Cortex of kidney (tissue), 1 donor: ENCODE measurements at places on chromosomes 6 and 20.

- DNase-seq: no peak
Measured at GRCh38 chr6:138691595-138692057, 81.9 kb upstream of the CCDC28A start.

DNA sequence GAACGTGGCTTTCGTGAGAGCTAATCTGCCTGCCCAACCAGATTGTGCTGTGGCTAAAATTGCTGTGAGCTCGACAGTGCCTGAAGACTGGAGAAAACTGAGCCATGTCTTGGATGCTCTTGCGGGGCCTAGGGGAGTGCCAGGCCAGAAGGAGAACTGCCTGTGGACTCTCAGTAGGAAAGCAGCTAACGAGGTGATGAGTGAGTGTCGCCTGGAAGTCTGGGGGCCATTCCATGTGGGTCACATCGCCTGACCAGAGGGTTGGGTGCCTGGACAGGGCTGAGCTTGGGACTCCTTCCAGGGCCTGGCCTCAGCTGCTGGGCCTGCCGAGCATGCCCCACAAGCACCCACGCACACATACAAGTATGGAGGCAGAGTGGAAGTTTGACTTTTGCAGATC lies 166.5 kb downstream of the VEGFA start:
- no peak for DNase-seq

DNA sequence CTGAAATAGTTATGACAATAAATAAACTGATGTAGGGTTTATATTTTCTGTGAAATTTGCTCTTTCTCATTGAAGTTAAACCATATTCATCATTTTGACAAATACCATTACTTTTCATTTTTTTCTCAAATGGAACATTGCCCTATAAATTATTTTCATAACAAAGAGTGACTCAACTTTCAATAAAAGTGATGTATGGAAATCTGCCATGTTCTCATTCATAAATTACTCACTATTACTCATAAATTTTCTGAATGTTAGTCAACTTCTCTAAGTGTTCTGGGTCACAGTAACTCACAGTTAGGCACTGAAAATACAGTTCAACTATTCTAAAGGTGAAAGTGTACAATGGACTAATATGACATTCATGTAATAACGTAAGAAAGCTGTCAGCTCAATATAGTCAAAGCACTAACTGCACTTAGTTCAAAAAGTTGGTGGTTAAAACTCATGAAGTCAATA lies 19.0 kb upstream of the STX11 start:
- no peak for DNase-seq

DNA sequence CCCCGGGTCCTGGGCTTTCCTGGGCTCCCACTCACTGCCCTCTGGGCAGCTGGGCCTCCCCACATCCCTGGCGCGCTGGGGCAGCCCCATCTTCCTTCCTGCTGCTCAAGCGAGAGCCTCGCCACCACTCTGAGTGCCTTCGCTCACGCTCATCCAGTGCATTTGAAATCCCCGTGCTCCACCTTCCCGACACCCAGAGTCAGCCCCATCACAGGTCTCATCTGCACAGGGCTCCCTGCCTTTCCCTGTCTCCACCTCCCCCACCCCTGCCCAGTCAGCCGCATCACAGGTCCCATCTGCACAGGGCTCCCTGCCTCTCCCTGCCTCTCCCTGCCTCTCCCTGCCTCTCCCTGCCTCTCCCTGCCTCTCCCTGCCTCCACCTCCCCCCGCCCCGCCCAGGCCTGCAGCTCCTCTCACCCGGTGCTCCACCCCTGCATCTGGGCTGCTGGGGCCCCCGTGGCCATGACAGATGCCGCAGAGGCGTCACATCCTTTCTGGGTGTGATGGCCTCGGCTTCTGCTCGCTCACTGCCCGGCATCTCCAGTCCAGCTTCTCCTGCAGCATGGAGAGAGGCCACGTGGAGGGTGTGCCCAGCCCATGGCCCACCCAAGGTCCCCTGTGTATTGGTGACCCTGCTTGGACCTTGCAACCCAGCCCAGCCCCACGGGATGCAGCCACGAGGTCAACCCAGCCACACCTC lies 9.0 kb upstream of the BHLHE23 start:
- DNase-seq: no peak

- no peak for DNase-seq
Measured at GRCh38 chr6:11767458-11767857, 11.1 kb downstream of the ADTRP start.

- no peak for DNase-seq
Measured at GRCh38 chr6:158561938-158562337, 2.0 kb downstream of the TMEM181 start.

DNA sequence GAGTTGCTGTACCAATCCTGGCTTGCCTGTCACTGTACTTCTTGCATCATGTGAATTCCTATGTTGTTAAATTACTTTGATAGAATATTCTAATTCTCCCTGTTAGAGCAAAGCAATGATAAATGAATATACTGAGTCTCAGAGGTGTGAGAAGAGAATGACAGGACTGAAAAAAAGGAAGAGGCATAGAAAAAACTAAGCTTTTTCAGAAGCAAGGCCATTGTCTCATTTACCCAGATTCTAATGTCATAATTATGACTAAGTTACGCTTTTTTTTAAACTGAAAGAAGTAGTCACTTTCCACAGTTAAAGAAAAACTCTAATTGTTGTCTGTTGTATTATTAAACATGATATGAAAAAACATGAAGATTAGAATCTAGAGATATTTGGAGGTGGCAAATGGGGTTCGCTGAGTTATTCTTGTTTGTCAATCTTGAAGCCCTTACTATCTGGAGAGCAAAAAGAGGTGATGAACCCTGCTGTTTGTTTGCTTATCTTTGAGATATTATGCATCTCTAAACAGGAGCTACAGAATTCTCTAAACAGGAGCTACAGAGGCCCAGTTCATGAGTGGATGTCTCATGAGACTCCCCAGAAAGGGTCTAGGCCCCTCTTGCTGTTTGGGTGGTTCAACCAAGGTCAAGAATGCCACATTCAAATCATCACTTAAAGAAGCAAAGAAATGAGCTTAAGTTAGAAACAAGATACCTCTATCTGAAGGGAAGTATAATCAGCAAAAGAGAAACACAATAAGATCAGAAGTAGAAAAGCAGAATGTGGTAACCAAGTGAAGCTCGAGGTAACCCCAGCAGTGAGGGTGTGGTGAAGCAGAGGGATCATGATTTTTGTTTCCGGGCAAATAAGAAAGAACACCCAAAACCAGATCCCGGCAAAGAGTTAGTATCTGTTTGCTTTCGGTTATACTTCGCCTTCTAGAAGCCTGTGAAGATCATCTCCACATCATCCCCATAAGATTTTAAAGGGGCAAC lies 33.3 kb upstream of the THEMIS start:
- DNase-seq: no peak

GRCh38 chr6:108117427-108118358 lies 43.2 kb upstream of the OSTM1 start:
- DNase-seq: no peak

DNA sequence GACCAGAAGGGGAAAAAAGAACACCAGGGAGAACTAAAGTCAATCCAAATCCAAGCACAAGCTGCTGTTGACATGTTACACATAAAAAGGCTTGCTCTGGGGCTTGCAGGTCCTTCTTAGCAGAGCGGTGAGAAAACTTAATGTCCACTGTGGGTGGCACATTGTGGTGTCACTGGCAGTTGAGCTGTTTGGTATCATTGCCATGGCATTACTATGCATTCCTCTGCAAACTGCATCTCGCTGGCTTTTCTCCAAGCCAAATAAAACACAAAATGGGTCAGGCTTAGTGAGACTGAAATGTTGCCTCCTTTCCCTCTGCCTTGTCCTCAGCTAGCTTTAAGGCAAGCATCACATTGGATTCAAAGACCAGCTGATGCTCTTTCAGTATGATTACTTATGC lies 40.9 kb downstream of the LY86 start:
- DNase-seq: no peak

- DNase-seq: no peak
Measured at GRCh38 chr6:96631248-96631647, 68.3 kb downstream of the FHL5 start.

- DNase-seq: no peak
Measured at GRCh38 chr6:37648465-37649330, 49.0 kb downstream of the MDGA1 start.

DNA sequence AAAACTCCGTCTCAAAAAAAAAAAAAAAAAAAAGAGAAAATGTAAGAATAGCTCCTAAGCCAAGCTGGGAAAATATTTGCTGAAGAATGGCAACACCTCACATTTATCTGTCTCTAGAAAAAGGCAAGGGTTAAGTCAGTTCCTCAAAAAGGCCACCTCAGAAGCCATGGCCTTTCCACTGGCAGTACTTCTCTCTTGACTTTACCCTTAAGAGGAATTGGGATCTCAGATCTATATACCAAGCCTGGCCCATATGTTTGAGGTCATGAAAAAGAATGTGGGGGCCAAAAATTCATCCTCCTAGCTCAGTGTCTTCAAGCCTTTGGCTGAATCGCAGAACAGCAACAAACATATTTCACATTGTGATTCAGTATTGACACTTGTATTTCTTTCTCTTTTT lies 10.9 kb upstream of the NCOA3 start:
- DNase-seq: no peak

DNA sequence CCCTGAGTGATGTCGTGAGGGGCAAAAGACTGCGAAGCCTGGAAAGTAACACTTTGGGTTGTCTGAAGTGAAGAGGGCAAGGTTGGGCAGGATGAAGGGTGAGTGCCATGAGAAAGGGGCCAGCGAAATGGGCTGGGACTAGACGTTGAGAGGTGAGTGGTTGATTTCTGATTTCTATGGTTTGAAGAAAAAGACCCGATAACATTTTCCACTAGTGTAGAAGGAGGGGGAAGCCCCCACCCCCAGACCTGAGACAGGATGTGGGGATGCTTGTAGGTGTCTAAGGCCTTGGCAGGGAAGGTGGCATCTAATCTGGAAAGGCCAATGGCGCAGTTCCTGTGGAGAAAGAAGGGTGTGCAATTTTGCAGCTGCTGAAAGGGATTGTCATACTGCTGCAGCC lies 25.3 kb upstream of the KIF3B start:
- DNase-seq: no peak

DNA sequence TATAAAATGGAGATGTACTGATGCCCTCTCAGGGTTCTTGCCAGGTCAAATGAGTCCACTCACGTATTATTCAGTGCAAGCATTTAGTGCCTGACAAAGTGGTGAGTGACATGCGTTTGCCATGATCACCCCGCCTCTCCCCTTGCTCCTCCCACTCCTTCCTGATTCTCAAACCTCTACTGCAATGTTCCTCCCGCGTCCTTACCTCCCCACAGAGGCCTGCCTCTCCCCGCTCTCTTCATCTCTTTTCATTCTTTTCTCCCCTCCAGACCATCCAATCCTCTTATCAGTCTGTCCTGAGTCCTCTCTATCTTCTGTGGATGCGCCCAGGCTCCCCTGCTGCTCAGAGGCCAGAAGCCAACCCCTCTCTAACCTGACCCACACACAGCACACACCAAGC lies 40.7 kb downstream of the KCNK5 start:
- DNase-seq: no peak

- no peak for DNase-seq
Measured at GRCh38 chr6:33339193-33339592, 21.6 kb upstream of the ZBTB22 start.

GRCh38 chr6:129645106-129645829 lies 64.7 kb downstream of the ARHGAP18 start:
- DNase-seq: no peak

DNA sequence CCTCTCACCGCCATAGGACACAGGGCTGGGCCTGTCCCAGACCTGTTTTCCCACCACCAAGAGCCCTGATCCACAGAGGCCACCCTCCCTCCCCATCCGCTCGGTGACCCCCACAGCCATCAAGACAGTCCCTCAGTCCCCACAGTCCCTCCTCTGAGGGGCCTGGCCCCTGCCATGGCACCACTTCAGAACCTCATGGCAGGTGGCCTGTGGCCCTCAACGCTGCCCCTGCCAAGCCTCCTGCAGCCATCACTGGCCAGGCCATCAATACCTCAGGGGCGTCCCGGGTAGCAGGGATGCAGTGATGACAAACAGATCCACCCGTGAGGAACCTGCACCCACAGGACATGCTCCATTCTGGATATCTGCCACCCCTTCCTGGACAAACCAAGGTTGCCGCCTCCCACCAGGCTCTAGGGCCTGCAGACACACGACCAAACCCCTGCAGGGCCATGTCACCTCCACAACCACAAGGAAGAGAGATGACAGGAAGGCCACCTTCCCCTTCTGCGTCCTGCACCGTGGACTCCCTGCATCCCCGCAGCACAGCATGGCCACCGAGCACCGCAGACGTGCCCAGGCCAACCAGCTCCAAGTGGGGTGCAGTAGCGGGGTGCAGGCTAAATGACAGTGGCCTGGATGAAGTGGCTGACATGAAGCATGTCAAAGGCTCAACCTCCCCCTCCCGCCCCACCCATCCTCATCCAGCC lies 14.0 kb downstream of the TAF4 start:
- no peak for DNase-seq

DNA sequence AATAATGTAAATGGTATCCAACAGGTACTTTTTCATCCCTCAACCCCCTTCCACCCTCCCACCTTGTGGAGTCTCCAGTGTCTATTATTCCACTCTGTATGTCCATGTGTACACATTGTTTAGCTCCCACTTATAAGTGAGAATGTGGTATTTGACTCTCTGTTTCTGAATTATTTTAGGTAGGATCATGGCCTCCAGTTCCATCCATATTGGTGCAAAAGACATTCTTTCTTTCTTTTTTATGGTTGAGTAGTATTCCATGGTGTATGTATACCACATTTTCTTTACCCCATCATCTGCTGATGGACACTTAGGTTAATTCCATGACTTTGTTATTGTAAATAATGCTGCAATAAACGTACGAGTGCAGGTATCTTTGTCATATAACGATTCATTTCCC lies 58.2 kb upstream of the PRND start:
- DNase-seq: no peak

DNA sequence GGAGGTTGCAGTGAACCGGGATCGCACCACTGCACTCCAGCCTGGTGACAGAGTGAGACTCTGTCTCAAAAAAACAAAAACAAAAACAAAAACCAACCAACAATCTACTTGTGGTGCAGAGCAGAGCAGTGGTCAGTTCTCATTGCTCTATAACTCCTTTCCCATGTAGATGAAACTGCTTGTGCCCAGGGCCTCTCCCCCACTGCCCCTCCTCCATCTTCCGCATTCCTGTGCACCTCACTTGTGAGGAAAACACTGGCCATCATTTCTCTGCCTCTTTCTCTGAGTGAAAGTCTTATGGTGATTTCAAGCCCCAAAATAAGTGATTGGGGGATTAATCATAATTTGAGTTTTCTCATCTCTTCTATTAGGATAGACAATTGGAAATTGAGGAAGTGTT lies 63.9 kb upstream of the GLP1R start:
- no peak for DNase-seq

GRCh38 chr6:167396068-167396658 lies 71.3 kb downstream of the TTLL2 start:
- DNase-seq: no peak
